ENCODE measurements at places on chromosomes 6 and 20.

DNA sequence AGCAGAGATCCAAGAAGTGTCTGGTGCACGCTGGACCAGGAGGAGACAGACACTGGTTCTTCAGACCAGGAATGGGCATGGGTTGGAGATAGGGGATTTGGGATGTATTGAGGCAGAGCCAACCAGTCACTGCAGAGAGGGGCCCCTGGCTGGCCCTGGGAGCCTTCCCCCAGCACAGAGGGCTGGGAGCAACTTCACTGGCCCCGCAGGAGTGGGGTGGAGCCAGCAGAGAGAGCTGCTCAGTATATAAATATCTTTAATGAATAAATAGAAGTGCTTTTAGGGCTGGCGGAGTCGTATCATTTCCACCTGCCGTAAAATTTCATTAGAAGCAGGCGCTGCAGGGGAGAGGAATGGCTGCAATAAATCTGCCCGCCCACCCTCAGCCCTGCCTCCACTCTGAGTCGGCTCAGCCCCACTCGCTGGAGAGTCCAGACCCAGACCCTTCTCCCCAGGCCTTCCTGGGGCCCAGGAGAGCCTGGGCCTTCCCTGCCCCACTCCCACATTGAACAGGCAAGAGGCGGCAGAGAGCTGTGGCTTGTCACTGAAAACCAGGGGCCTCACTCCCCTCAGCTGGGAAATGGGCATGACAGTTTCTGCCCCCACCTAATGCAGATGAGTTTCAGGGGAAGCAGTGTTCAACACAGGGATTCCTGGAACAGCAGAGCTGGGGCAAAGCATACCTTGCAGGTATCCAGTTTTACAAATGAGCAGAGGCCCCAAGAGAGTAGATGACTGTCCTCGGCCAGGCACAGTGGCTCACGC, 23.9 kb upstream of the VSTM2L start:
- no peak for DNase-seq
- H3K4me1 ChIP-seq: no peaks in the 10 kb centered on the region
- H3K27me3 ChIP-seq: no peaks in the 10 kb centered on the region
- no peak overlapping the region for H3K4me3 ChIP-seq
- H3K27ac ChIP-seq: no peak overlapping the region
- peaks cover 4% of the 10 kb centered on the region for H3K36me3 ChIP-seq

GRCh38 chr20:53176134-53176533, 204.0 kb downstream of the TSHZ2 start:
- no peaks in the 10 kb centered on the region for H3K36me3 ChIP-seq
- no peaks in the 10 kb centered on the region for H3K27me3 ChIP-seq
- H3K4me1 ChIP-seq: no peaks in the 10 kb centered on the region

DNA sequence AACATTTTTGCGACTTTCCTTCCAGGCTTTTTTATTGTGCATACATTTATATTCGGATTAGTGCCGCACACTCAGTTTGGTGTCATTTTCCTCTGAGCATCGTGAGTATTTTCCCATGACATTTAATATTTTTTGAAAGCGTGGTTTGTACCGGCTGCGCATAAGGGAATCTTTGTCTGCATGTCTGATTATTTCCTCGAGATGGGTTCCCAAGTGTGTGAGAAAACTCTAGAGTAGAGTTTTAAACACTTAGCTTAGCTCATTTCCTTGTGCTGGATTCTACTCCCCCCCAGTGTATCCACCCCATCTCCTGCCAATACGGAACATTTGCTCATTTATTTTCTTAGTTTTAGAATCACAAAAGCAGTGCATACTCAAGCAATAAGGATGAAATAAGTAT, 94.3 kb downstream of the CDC5L start:
- DNase-seq: no peak
- H3K27ac ChIP-seq: no peak overlapping the region
- H3K4me1 ChIP-seq: no peaks in the 10 kb centered on the region
- H3K4me3 ChIP-seq: no peak overlapping the region
- no peaks in the 10 kb centered on the region for H3K27me3 ChIP-seq

DNA sequence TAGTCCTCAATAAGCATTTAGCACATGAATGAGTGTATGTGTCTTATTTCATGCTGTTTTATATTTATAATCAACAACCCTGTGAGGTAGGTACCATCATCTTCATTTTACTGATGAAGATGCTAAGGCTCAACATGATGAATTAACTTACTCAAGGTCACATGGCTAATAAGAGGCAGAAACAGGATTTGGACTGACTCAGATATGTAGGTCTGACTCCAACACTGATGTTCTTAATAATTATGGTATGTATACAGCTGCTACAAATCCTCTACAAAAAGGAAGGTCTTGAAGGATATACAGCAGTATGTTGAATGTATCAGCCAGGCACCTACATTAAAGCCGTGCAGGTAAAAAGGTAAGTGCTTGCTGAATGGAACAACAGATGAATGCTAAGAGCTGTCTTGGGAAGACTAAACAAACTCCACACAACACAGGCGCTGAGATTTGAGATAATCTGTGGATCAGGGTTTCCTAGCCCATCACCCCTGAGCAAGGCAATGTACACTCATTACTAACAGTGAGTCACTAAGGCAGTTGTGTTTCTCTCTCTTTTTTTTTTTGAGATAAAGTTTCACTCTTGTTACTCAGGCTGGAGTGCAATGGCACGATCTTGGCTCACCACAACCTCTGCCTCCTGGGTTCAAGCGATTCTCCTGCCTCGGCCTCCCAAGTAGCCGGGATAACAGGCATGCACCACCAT, 31.9 kb downstream of the TTI1 start:
- no peaks in the 10 kb centered on the region for H3K4me1 ChIP-seq
- no peak overlapping the region for H3K4me3 ChIP-seq
- no peak overlapping the region for H3K27ac ChIP-seq
- H3K36me3 ChIP-seq: peaks cover 28% of the 10 kb centered on the region
- peak; percentile 30 for DNase-seq

- no peaks in the 10 kb centered on the region for H3K27me3 ChIP-seq
- H3K36me3 ChIP-seq: peaks cover 1% of the 10 kb centered on the region
- no peak overlapping the region for H3K4me3 ChIP-seq
- H3K27ac ChIP-seq: peak overlapping the region; percentile 82
- H3K4me1 ChIP-seq: peaks cover 27% of the 10 kb centered on the region
- no peak for DNase-seq
Observed at GRCh38 chr20:44135012-44135412, 52.0 kb downstream of the JPH2 start.

- no peaks in the 10 kb centered on the region for H3K27me3 ChIP-seq
- H3K4me3 ChIP-seq: no peak overlapping the region
- peak; percentile 91 for DNase-seq
- H3K4me1 ChIP-seq: peaks cover 23% of the 10 kb centered on the region
- no peaks in the 10 kb centered on the region for H3K36me3 ChIP-seq
Observed at GRCh38 chr20:19774135-19774933, 16.3 kb downstream of the RIN2 start.

DNA sequence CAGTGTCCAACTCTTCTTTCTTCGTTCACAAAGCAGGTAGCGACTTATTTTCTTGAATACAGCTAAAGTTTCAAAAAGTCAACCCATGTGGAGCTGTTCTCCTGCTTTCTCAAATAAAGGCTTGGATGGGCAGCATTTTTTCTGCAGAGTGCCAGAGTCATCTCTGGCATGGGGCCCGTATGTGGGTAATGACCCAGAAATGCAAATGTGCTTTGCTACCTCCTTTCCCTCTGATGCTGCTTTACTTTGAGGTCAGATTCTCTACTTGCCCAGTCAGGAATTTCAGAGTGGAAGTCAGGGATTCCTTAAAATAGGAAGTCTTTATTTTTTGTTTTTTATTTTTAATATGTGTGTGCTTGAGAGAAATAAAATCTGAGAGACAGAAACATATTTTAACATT, 4.9 kb downstream of the NKAIN2 start:
- DNase-seq: no peak
- H3K27me3 ChIP-seq: peaks cover 8% of the 10 kb centered on the region
- no peak overlapping the region for H3K4me3 ChIP-seq
- no peaks in the 10 kb centered on the region for H3K36me3 ChIP-seq
- peaks cover 3% of the 10 kb centered on the region for H3K4me1 ChIP-seq

GRCh38 chr20:4871486-4871885, 129.8 kb downstream of the SLC23A2 start:
- no peaks in the 10 kb centered on the region for H3K27me3 ChIP-seq
- no peak overlapping the region for H3K4me3 ChIP-seq
- H3K27ac ChIP-seq: no peak overlapping the region

- H3K27ac ChIP-seq: no peak overlapping the region
- H3K4me1 ChIP-seq: no peaks in the 10 kb centered on the region
- H3K27me3 ChIP-seq: no peaks in the 10 kb centered on the region
- DNase-seq: peak; percentile 37
Observed at GRCh38 chr6:139846538-139847456, 472.3 kb upstream of the CITED2 start.

DNA sequence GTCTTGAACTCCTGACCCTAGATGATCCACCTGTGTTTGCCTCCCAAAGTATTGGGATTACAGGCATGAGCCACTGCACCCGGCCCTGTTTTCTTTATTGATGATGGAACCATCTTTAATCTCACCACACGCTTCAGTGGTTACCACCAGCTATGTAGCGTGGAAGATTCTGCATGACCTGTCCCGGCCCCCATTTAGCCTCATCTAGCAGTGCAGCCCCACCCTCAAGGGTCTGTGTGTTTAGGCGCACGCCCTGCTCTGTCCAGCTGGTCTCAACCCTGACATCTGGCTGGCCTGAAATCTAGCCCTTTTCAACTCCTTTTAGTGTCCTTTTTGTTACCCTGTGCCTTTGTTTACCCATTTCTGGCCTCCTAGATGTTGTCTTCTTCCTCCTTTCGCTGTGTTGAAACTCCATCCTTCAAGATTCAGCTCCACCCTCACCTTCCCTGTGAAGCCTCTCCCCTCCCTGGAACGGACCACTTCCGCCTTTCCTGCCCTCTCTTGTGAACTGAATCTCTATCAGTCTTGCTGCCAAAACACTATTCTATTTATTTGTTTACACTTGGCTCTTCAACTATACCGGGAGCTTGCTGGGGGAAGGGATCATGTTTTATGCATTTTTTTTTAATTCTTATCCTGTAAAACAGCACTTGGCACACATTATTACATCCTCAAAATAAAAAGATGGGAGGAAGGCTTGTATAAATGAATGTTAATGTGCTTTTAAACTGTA, 101.0 kb upstream of the MTHFD1L start:
- no peaks in the 10 kb centered on the region for H3K27me3 ChIP-seq
- H3K4me3 ChIP-seq: no peak overlapping the region
- no peaks in the 10 kb centered on the region for H3K36me3 ChIP-seq
- H3K4me1 ChIP-seq: no peaks in the 10 kb centered on the region
- no peak overlapping the region for H3K27ac ChIP-seq

GRCh38 chr6:47785182-47785581, 3.4 kb downstream of the OPN5 start:
- no peak overlapping the region for H3K4me3 ChIP-seq
- H3K27ac ChIP-seq: no peak overlapping the region
- H3K27me3 ChIP-seq: no peaks in the 10 kb centered on the region
- no peak for DNase-seq
- no peaks in the 10 kb centered on the region for H3K36me3 ChIP-seq

- no peaks in the 10 kb centered on the region for H3K36me3 ChIP-seq
- H3K27ac ChIP-seq: no peak overlapping the region
- no peaks in the 10 kb centered on the region for H3K27me3 ChIP-seq
- DNase-seq: no peak
- H3K4me3 ChIP-seq: no peak overlapping the region
Observed at GRCh38 chr20:50343125-50343489, 152.5 kb downstream of the CEBPB start.

GRCh38 chr6:36347621-36348020, 10.9 kb upstream of the BNIP5 start:
- H3K36me3 ChIP-seq: no peaks in the 10 kb centered on the region
- no peak overlapping the region for H3K27ac ChIP-seq
- H3K4me3 ChIP-seq: no peak overlapping the region
- peaks cover 11% of the 10 kb centered on the region for H3K4me1 ChIP-seq
- H3K27me3 ChIP-seq: no peaks in the 10 kb centered on the region

- no peak for DNase-seq
- H3K4me1 ChIP-seq: peaks cover 3% of the 10 kb centered on the region
- H3K27ac ChIP-seq: no peak overlapping the region
- no peaks in the 10 kb centered on the region for H3K27me3 ChIP-seq
Observed at GRCh38 chr6:112198582-112198981, 55.8 kb downstream of the LAMA4 start.
